Breast epithelium (tissue), 4 donors: ENCODE measurements at places on chromosomes 13 and 19. TPM values are rescaled to one million over a fixed set of nuclear protein-coding genes. Genes with fewer than 3 reads are reported as not detected.

GRCh38 chr13:40102854-40103253 is 447.4 kb downstream of the COG6 start:
- H3K4me3 ChIP-seq: no peak overlapping the region
- no peaks in the 10 kb centered on the region for H3K27me3 ChIP-seq
- DNase-seq: no peak
- no peaks in the 10 kb centered on the region for H3K4me1 ChIP-seq
- no peaks in the 10 kb centered on the region for H3K36me3 ChIP-seq
- H3K27ac ChIP-seq: no peak overlapping the region

DNA sequence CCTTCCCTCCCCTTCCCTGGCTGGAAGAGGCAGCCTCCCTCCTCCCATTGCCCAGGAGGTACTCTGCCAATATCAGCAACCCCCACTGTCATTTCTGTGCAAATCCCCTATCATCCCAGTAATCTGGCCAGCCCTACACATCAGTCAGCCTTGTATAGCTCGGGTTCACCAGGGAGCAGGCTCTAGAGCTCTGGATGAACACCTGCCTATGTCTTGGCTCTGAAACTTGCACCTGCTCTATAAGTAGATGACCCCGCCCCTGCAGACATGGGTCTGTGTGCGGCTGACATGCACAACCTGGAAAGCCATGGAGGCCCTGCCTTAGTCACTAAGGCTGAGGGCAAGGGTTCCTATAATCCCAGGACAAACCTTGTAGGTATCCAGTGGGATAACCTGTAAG is 1042.9 kb downstream of the UQCRFS1 start:
- no peaks in the 10 kb centered on the region for H3K36me3 ChIP-seq
- DNase-seq: no peak
- H3K4me3 ChIP-seq: no peak overlapping the region

GRCh38 chr19:5974721-5975387 is 3.1 kb downstream of the RANBP3 start:
- DNase-seq: no peak
- peaks cover 9% of the 10 kb centered on the region for H3K4me1 ChIP-seq
- no peaks in the 10 kb centered on the region for H3K27me3 ChIP-seq

GRCh38 chr13:37587236-37587635 is 11.3 kb downstream of the POSTN start:
- no peaks in the 10 kb centered on the region for H3K4me1 ChIP-seq
- H3K27me3 ChIP-seq: no peaks in the 10 kb centered on the region
- no peak for DNase-seq

- H3K36me3 ChIP-seq: no peaks in the 10 kb centered on the region
- no peak for DNase-seq
- no peak overlapping the region for H3K27ac ChIP-seq
- H3K27me3 ChIP-seq: no peaks in the 10 kb centered on the region
- no peak overlapping the region for H3K4me3 ChIP-seq
- H3K4me1 ChIP-seq: no peaks in the 10 kb centered on the region
Observed at GRCh38 chr13:95216182-95216581, 85.1 kb downstream of the ABCC4 start.

- no peaks in the 10 kb centered on the region for H3K4me1 ChIP-seq
- H3K4me3 ChIP-seq: no peak overlapping the region
- DNase-seq: no peak
- H3K27me3 ChIP-seq: no peaks in the 10 kb centered on the region
- no peak overlapping the region for H3K27ac ChIP-seq
Observed at GRCh38 chr13:108352599-108352998, 83.1 kb downstream of the TNFSF13B start.

GRCh38 chr19:18495204-18495911 is 26.5 kb downstream of the ELL start:
- H3K4me3 ChIP-seq: peak overlapping the region; percentile 33
- H3K4me1 ChIP-seq: peaks cover 16% of the 10 kb centered on the region
- no peak for DNase-seq
- no peaks in the 10 kb centered on the region for H3K27me3 ChIP-seq
- peak overlapping the region; percentile 74 for H3K27ac ChIP-seq

Gene TJP3
- total RNA-seq: 36.6 TPM

GRCh38 chr19:28701491-28701890 is 511.5 kb downstream of the UQCRFS1 start:
- DNase-seq: no peak
- no peaks in the 10 kb centered on the region for H3K36me3 ChIP-seq
- no peaks in the 10 kb centered on the region for H3K27me3 ChIP-seq

Gene CLEC17A
- not detected for total RNA-seq

Gene ADGRE3
- not detected for total RNA-seq

Gene ZNF497
- total RNA-seq: 3.6 TPM

- no peaks in the 10 kb centered on the region for H3K36me3 ChIP-seq
- no peak overlapping the region for H3K4me3 ChIP-seq
- H3K27ac ChIP-seq: no peak overlapping the region
- H3K4me1 ChIP-seq: no peaks in the 10 kb centered on the region
- no peak for DNase-seq
Observed at GRCh38 chr13:33494596-33495204, 209.1 kb upstream of the STARD13 start.

DNA sequence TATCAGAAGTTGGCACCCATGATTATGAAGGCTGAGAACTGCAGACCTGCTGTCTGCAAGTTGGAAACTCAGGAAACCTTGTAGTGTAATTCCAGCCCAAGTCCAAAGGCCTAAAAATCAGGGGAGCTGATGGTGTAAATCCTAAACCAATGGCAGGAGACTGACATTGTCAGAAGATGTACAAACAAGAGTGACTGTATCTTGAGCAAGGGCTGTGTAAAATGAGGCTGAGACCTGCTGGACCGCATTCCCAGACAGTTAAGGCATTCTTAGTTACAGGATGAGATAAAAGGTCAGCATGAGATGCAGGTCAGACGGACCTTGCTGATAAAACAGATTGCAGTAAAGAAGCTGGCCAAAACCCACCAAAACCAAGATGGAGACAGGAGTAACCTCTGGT is 147.7 kb downstream of the COG6 start:
- no peaks in the 10 kb centered on the region for H3K4me1 ChIP-seq
- no peaks in the 10 kb centered on the region for H3K27me3 ChIP-seq
- no peak overlapping the region for H3K27ac ChIP-seq
- no peaks in the 10 kb centered on the region for H3K36me3 ChIP-seq

DNA sequence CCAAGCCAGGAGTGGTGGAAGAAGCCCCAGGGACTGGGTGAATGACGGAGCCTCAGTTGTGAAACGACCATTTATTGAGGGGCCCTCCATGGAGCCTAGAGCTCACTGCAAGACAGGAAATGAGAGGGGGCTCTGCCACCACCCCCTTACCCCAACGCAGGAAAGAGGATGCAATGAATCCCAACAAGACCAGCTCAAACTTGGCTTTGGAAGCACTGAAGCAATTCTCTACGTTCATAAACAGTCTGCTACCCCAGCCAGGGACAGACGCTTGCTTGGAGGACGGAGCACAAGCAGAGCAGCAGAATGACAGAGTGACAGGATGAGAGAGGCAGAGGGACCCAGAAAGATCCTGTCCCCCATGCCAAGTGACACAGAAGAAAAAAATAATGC is 1.0 kb downstream of the PRKACA start:
- H3K27me3 ChIP-seq: no peaks in the 10 kb centered on the region
- H3K4me3 ChIP-seq: peak overlapping the region; percentile 99
- H3K27ac ChIP-seq: peak overlapping the region; percentile 98
- DNase-seq: no peak
- H3K4me1 ChIP-seq: peaks cover 27% of the 10 kb centered on the region

GRCh38 chr19:45336696-45337251 is 3.8 kb upstream of the KLC3 start:
- H3K27ac ChIP-seq: no peak overlapping the region
- H3K4me1 ChIP-seq: no peaks in the 10 kb centered on the region
- no peak overlapping the region for H3K4me3 ChIP-seq
- no peak for DNase-seq
